G401 (cell line): ENCODE measurements at places on chromosomes 12 and 14. TPM values are rescaled to one million over a fixed set of nuclear protein-coding genes. Genes with fewer than 3 reads are reported as not detected.

- peak; percentile 9 for DNase-seq
These were observed 450 bp upstream of the TDG start for GRCh38 chr12:103965255-103965589.

The CLMN gene
- total RNA-seq = not detected in 2 replicates

DNA sequence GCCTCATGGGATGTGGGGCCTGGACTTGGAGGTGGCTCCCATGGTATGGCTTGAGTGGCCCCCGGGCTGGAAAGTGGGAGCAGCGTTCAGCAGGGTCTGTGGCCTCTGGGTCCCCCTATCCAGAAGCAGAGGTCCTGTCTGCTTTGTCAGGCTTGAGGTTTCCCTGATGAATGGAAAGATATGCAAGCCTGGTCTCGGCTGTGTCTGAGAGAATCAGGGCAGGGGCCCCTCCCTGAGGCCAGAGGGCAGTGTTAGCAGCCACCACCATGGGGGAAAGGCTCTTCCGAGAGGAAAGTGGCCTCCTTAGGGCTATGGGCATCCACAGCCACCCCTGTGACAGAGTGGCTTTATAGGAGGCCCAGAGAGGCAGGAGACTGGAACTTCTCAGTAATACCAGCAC, 128.2 kb downstream of the VRK1 start:
- no peak for DNase-seq

- DNase-seq = no peak
These were observed 155.2 kb downstream of the BCL11B start for GRCh38 chr14:99116741-99117295.

- DNase-seq = no peak
These were observed 768 bp downstream of the OXA1L start for GRCh38 chr14:22767323-22767589.

- peak; percentile 52 for DNase-seq
These were observed 205.0 kb upstream of the DCN start for GRCh38 chr12:91387461-91388134.

DNA sequence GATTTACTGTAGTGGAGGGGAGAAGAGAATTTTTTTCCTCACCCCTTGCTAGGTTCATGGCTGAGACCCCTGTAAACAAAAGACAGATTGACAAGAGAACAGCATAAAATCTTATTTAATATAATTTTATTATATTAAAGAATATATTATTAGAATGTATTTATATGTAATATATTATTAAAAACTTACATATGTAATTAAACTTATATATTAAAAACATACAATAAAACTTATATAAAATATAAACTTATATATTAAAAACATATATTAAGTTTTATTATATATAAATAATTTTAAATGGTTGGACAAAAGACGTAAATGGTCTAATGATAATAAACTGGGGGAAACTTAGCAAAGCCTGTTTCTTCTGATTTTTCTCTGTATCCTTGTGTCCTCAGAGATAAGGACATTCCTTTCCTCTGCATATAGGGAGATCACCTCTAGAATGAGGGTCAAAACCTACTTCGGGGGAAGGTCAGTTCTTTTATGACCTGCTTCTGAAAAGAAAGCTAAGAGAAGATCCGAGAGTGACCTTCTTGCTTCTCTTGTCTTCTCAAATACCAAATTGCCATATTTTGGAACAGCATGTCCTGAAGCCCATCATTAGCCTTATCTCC, 8.9 kb upstream of the PPM1H start:
- no peak for DNase-seq

DNA sequence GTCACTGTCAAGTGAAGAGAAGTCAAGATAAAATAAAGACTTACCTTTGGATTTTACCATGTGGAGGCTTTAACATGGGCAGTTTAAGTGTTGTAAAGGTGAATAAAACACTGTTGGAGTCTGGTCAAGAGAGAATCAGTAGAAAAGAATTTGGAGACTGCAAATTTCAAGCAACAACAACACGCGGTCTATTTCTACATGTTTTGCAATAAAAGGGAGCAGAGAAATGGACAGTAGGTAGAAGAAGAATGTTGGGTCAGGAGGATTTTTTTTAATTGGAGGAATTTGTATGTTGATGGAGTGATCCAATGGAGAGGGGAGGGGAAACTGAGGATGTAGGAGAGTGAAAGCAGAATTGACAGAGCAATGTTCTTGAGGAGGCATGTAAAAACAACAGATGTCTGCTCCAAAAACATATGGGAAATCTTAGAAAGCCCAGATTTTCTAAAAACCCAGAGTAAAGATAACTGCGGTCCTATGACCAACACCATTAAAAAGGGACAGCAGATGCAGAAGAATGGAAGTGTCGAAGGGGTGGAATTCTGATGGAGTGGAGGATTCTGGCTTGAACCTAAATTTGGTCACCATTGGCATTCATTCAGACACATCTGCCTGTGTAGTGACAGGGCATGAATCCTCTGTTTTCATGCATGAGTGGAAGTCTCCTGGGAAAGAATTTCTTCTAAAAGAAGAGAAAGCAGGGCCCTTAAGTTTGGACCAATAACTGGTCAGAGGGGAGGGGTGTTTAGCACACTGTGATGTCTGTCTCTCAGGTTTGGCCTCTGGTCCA, 68.0 kb upstream of the OSBPL8 start:
- no peak for DNase-seq

DNA sequence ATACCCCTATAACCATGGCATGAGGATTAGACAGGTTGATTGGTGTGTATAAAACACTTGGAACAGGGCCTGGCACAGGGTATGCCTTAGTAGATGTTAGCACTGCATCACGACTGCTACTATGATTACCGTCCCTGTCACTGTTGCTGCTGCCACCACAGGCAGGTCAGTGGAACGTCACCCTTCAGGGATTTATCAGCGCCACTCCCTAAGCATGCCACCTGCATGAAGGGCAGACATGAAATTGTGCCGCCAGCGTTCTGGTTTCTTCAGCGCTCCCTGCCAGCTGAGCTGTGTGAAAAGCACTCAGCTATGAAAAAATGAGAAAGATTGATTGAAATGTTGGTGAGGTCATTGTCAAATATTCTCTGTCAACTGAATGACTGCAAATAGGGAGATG, 477.0 kb downstream of the DPF3 start:
- DNase-seq = peak; percentile 2

GRCh38 chr12:110928700-110929099, 8.3 kb upstream of the MYL2 start:
- no peak for DNase-seq

GRCh38 chr14:92529903-92530302, 16.3 kb downstream of the RIN3 start:
- DNase-seq = no peak
